Stimulated activated naive CD4-positive, alpha-beta T cell (primary cell): ENCODE measurements at places on chromosomes 4 and X.

DNA sequence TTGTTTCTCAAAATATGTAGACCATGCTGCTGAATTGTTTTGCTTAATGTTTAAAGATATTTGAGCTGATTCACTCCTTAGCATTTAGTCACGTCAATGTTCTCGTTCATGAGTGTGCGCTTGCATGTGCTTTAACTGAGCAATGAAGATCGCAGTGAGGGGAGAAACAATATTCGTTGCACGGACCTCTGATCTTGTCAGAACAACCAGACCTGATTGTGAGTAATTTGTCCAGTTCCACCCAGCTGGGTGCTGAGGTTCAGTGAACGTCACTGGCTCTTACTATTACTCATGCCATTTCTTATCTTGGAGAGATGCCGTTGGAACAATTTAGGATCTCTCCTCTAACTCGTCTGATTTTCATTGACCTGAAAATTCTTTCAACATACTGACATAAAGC, 15.0 kb upstream of the PRKX start:
- no peak for DNase-seq

DNA sequence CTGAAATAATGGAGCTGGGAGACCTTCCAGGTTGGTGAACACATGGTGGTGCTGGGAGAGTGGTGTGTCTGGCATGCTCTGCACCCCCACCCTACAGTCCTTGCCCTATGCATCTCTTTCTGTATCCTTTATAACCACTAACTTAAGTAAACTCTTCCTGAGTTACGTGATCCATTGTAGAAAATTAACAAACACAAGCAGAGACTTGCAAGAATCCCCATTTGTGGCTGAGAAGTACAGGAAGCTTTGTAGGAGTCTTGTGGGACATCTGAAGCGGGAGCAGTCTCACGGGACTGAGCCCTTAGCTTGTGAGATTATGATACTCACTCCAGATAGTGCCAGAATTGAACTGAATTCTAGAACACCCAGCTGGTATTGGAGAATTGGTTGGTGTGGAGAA, 14.3 kb upstream of the FAM13A start:
- DNase-seq = no peak

DNA sequence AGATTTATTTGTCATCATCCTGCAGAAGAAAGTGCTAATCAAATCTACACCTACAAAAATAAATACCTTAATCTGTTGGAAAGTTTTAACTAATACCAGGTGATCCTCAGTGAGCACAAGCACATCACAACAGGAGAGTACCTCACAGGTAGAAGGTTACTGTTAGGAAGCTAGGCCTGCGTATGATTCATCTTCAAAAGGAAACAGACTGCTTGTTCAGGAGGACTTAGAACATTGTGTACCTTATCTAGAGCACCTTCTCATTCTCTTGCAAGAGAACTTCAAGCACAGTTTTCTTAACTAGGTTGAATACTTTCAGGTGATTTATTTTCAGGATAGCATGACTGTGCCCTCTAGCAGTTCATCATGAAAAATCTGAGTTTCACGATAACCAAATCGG, 54.2 kb downstream of the MND1 start:
- no peak for DNase-seq

DNA sequence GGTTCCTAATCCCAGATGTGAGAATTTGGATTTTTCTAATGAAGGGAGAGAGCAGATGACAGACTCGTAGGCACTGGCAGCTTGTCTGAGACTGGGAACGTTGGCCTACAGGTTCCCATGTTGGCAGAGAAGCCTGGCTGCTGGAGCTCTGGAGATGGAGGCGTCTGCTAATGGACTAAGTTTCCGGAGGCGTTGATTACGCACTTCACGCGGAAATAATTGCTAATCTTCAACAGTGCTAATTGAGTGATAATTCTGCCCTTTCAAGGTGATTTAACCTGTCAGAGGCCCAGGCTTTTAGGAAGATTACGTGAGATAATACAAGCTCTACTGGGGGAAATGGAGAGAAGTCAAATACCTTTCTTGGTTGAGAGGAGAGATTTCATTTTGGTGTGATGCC, 77.4 kb downstream of the PSAPL1 start:
- no peak for DNase-seq

- no peak for DNase-seq
These were observed 744.5 kb upstream of the FAM241A start for GRCh38 chr4:111400741-111401140.

DNA sequence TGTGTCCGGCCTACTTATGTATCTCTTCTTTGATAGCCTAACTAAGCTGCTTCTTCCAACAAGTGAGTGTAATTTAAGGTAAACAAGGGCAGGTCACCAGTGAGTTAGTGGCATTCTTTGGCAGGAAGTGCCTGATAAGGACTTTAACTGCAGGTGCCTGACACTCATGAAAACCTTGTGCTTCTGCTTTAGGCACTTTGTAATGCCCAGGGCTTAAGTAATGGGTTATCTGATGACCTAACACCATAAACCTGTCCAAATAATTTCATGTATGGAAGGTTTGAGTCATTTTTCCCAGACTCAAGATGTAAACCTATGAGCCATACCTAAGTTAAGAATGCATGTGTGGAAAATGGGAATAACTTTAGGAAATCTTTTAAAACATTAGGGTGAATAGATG, 43.0 kb downstream of the BCOR start:
- DNase-seq = no peak

DNA sequence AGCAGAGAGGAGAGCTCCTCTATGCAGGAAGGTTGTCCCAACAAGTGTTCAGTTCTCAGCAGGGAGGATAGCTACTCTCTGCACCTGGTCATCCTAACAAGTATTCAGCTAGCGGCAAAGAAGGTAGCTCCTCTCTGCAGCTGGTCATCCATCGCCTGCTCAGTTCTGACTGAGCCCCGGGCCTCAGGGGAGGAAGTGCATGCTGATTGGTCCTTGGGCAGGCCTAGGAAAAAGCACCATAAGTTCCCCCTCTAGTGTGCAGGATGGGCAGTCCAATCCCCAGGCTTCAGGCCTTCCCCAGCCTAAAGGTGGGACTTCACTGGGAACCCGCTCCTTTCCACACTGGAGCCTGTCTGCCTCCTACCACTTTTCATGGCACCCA, 4.4 kb upstream of the FBXW7 start:
- DNase-seq = no peak
